ENCODE measurements at places on chromosomes 5 and 9.
A peak's percentile ranks its signal among the peaks of the same experiment; 100 is the strongest.

- DNase-seq, result no peak
Observed at GRCh38 chr5:132470010-132470392, 20.6 kb downstream of the IRF1 start.

DNA sequence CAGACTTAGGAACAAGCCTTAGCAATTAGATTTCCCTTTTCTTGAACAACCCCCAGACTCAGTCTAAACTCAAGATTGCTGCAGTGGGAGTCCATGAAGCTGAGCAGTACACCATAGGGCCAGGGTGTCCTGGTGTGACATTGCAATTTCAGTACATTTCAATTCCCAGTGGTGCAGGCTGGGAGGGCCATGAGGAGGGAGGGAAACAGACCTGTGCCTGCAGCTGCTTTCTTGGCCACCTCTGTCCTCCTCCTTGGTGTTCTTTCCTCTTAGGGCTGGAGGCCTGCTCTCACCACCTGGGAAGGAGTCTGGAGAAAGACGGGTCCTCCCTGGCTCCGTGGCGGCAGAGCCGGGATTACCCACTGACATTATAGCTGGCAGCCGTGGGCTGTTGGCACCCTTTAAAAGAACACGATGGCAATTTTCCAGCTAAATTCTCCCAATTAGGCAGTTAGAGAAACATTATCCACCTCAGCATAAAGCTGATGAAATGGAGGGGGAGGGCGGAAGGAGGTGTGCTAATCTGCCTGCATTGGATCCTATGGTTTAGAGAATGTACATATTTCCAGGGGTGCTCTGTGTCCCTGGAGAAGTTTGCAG is 186.4 kb downstream of the SLIT3 start:
- DNase-seq, result no peak

- DNase-seq, result no peak
Observed at GRCh38 chr9:26078706-26079105, 400.5 kb upstream of the TUSC1 start.

- no peak for DNase-seq
Observed at GRCh38 chr9:71854811-71855210, 56.2 kb downstream of the ABHD17B start.

DNA sequence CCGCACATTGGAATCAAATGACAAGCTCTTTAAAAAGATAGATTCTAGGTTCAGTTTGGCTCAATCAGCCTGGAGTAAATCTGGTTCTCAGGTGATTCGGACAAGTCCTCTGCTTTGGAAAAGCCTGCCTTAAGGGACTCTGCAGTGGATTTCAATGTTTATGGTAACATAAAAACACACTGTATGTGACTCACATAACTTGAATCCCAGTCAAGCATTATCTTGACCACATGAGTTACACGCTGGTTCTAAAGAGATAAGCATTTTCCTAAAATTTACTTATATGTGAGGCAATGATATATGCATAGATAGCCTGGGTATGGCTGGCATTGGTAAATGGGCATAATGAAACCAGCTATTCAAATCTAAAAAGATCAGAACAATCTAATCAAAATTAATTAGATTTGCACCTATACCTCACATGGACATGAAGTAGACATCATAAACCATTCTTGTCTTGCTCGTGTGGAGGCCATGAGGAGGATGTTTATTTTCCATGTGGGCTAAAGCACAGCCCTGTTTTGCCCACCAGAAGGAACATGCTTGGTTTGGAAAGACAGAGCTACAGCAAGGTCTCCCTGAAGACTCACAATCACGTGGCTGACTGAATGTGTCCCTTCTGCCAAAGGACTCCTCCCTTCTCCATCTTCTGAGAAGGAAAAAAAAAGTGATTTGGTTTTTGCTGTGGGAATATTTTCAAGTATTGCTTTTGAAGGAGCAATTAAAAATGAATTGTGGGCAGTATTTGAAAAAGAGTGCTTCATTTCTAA is 351.7 kb downstream of the DIRAS2 start:
- no peak for DNase-seq

GRCh38 chr5:172322028-172322965 is 38.7 kb upstream of the UBTD2 start:
- DNase-seq, result no peak

DNA sequence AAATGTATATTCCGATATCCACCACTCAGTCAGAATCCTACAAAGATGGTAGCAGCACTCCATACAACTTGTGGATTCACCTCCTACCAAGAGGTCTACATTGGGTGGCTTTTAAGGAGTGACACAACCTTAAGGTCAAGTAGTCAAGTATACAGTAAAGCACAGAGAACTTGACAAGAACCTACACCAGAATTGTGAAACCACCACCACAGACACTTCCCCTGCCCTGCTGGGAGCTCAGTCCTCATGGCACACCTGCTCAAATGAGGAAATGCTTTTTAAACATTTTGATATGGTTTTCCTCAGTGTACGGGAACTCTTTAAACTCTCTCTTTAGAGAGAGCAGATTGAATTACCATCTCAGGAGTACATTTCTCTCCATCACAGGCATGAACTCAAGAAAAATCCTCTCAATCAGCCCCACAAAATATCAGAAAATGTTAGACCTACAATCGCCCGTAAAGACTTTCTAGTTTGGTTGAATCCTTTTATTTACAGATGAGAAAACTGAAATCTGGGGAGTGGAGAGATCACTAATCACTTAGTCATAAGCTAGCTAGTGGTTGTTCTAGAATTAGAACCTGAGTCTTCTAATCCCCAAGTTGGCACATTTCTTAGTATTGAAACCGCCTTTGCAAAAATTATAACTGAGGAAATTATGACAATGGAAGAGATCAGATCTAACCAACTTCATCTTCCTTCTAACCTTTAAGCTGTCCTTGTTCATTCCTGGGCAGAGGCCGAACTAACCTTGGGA is 38.5 kb upstream of the NR4A3 start:
- DNase-seq, result no peak

GRCh38 chr5:16552666-16553343 is 64.0 kb downstream of the RETREG1 start:
- peak; percentile 54 for DNase-seq

DNA sequence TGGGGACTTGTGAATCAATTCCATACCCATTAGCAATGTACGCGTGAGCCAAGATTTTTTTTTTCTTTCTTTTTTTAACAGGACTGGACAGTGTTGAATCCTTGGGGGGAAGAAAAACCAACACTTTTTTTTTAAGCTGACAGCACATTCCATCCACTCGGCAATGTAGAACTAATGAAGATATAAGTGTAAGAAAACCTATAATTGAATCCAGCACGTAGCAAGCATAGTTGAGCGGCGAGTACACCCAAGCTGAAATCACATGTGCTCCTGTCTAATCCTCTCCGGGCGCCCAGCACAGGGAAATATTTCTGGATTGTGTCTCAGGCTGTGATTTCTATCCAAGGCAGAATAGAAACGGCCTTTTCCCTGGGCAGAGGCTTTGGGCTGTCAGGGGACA is 118.2 kb downstream of the BOD1 start:
- DNase-seq, result no peak

DNA sequence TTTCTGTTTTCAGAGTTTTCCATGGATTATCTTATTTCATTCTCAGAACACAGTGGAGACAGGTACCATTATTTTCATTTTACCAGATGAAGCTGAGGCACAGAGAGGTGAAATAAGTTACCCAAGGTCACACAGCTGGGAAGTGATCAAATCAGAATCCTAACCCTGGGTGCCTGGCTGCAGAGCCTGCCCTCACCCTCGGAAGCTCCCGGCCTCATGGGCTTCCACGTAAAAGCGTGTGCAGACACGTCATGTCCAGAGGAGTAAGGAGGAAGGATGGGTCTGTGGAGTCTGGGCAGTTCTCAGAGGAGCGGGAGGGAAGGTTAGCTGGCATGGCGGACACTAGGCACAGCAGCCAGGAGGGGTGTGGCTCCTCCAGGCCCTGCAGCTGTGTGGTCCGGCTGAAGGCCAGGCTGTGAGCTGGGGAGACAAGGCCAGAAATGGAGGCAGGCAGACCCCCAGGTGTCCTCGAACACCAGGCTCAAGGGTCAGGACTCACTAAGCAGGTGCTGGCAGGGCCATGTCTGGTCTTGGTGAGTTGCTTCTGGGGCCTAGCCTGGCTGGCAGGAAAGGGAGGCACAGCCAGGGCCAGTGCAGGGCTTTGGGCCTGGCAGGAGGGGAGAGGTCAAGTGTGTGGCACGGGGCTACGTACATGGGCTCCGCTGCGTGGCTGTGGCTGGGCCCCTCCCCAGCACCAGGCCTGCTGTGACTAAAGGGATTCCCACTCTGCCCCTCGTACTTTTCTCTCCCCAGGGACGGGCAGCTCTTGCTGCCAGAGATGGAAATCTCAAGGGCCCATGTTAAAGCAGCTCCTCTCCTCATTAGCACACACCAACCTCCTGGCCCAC is 5.6 kb downstream of the TBC1D9B start:
- no peak for DNase-seq

DNA sequence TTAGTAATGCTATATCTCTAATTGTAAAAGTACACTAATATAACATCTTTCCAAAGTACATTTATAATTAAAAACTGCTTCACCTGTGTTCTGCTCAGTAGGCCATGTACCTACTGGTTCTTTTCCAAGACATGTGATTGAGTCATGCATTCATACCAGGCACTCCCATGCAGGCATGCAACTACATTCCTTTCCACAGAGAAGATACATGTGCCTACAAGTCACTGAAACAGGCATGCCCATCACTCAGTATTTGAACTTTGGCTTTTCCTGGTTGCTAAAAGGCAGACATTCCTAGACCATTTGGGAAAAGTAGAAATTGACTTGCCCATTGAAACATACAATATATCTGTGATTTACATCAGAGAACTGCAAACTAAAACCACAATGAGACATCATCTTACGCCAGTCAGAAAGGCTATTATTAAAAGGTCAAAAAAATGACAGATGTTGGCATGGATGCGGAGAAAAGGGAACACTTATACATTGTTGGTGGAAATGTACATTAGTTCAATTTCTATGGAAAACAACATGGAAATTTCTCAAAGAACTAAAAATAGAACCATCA is 148.3 kb upstream of the MOCS2 start:
- no peak for DNase-seq

DNA sequence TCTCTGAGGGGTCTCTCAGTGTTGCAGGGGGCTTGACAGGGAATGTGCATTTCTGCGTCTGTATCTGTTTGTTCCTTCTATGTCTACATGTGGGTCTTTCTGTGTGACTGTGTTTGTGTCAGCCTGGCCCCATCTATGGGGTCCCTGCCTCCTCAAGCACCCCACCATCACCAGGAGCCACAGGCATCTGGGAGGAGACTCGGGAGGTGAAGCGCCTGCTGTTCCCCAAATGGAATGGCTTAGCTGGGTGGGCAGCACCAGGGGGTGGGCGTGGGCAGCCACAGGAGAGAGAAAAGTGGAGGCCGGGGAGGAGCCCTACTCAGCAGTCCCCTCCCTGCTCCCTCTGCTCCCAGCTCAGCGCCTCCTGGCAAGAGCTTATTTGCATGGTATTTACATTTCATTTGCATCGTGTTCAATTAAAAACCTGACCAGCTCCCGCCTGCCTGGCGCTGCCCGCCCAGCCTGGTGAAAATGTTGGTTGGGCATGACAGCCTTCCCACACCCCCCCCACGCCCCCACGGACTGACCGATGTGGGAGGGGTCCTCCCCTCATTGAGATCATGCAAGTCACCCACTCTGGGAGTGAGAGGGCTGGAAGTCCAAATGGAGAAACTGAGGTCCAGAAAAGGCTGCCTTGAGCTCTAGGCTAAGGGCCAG is 50.5 kb downstream of the CXXC5 start:
- DNase-seq, result no peak

GRCh38 chr5:10539687-10539998 is 24.2 kb upstream of the ANKRD33B start:
- no peak for DNase-seq

GRCh38 chr9:10661994-10662393 is 49.2 kb upstream of the PTPRD start:
- DNase-seq, result no peak

- no peak for DNase-seq
Observed at GRCh38 chr9:4106081-4106759, 193.6 kb downstream of the GLIS3 start.

DNA sequence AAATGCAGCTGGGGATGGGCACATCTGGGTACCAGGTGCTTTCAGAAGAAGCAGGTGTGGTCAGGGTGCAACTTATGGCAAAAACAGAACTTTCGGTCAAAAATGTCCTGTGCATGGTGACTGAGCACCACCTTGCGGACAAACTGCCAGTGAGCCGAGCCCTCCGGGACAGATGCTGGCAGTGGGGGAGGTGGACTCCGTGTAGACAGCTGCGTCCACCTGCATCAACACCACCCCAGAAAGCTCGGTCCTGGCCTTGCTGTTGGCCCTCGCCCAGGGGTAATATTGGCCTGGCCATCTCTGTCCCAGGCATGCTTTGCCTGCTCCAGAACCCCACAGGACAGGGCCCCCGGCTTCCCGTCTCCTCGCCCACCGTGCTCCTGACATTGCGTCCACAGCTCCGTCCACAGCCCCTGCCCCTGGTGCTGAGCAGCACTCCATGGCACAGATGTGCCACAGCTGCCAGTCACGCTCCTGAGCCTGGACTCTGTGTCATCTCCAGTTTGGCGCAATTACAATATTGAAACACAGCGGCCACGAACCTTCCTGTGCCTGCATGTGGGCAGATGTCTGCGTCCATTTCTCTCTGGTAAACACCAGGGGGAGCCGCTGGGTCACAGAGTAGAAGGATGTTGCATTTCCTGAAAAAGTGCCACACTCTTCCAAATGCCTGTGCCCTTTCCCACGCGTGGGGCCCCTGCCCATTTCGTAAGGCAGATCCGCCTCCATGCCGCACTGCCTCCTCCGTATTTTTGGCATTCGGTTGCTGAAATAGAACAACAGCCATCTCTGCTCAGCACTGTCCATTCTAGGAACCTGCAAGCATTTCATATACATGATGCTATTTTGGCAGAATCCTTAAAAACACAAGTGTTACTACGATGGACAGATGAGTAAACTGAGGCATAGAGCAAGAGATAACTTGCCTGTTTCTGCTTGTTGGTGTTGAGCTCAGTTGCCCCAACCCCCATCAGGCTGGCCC is 33.4 kb upstream of the SLC6A19 start:
- DNase-seq, result peak; percentile 51

DNA sequence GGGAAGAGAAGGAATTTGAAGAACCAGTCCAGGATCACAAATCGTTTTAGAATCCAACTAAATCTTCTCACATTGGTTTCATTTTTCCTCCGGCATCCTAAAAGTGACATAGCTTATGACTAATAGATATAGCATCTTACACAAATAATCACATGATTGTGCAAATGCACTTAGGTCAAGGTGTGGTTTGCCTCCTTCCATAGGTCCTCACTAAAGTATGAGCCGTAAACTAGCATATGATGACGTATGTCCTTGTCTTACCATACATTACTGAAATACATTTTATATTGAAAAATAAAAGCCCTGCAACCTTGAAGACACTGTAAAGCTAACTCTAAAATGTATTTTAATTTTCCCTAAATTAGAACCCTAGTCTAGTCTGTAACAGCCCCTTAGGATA is 362.7 kb upstream of the ADAMTS16 start:
- no peak for DNase-seq
